Occipital lobe (tissue), 3 donors: ENCODE measurements at places on chromosomes 1 and 21. TPM values are rescaled to one million over a fixed set of nuclear protein-coding genes. Genes with fewer than 3 reads are reported as not detected.

Gene SEMA6C
- 18.6 TPM for total RNA-seq

Gene ZNF683
- not detected for total RNA-seq

Gene MAP10
- total RNA-seq, result 9.0 TPM

Gene ETNK2
- total RNA-seq, result 28.1 TPM

Gene ACKR1
- 0.62 TPM for total RNA-seq

Gene EXTL1
- 2.3 TPM for total RNA-seq

Gene BTBD19
- total RNA-seq, result 0.47 TPM

Gene RTCA
- total RNA-seq, result 60.8 TPM

Gene CCDC190
- 0.31 TPM for total RNA-seq

Gene OR2T10
- not detected for total RNA-seq

Gene BARHL2
- not detected for total RNA-seq

Gene SLC35D1
- 13.6 TPM for total RNA-seq

Gene TEX38
- total RNA-seq, result not detected

Gene PBX1
- 169 TPM for total RNA-seq

Gene MANEAL
- total RNA-seq, result 30.7 TPM

Gene HCRTR1
- total RNA-seq, result 1.1 TPM

Gene RIPPLY3
- total RNA-seq, result not detected

Gene DYNLT5
- 3.6 TPM for total RNA-seq

Gene CD48
- total RNA-seq, result 1.1 TPM

Gene PRAMEF11
- total RNA-seq, result not detected
